ENCODE measurements at places on chromosomes 5 and 9.

- no peak for DNase-seq
Observed at GRCh38 chr5:61348447-61348846, 16.4 kb downstream of the ZSWIM6 start.

GRCh38 chr9:99745085-99745484, 76.6 kb upstream of the NR4A3 start:
- DNase-seq = no peak

DNA sequence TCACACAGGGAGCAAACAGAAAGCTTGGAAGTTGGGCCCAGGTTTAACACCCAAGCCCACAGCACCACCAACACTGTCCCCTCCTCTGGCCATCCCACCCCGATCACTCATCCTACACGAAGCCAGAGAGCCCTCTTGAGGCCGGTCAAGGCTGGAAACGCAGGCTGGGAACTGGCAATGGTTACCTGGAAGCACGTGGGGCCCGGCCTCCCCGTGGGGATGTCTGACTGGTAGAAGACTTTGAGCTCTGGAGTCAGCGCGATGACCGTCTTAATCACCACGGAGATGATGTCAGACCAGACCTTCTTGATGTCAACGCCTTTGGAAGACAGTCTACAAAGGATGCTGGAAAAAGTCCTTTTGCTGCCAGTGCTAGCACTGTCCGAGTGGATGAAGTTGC, 104.1 kb downstream of the TTLL11 start:
- no peak for DNase-seq

GRCh38 chr5:73032635-73033034, 76.8 kb downstream of the FCHO2 start:
- DNase-seq = no peak

- no peak for DNase-seq
Observed at GRCh38 chr5:172608773-172609172, 32.3 kb upstream of the NEURL1B start.

GRCh38 chr9:137544176-137544760, 5.9 kb downstream of the PNPLA7 start:
- DNase-seq = no peak

DNA sequence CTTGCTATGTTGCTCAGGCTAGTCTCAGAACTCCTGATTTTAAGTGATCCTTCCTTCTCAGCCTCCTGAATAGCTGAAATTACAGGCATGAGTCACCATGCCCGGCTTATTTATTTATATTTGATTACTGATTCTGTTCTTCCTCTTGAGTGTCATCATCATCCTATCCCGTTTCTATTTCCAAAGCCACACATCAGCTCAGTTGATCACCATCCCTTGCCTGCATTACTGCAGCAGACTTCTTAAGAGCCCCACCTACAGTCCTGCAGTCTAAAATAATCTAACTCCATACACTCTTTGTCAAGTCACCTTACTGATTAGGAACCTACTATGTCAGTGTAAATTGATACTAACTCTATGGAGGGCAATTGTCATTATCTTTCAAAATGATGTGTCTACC, 138.9 kb upstream of the RAI14 start:
- DNase-seq = no peak

GRCh38 chr5:105573575-105573974, 2011.0 kb upstream of the NUDT12 start:
- no peak for DNase-seq
